ENCODE measurements at places on chromosomes 16 and 17.

GRCh38 chr16:54285414-54286089 is 1.0 kb downstream of the IRX3 start:
- no peak for DNase-seq

GRCh38 chr17:75245011-75245410 is 16.4 kb downstream of the GGA3 start:
- DNase-seq, result no peak

- DNase-seq, result peak; percentile 33
Measured at GRCh38 chr17:49968405-49969133, 421 bp upstream of the DLX4 start.

GRCh38 chr16:85002608-85003007 is 8.7 kb downstream of the ZDHHC7 start:
- DNase-seq, result no peak

- no peak for DNase-seq
Measured at GRCh38 chr16:77780378-77780837, 8.0 kb upstream of the VAT1L start.

GRCh38 chr17:60652454-60653247 is 25.0 kb upstream of the BCAS3 start:
- DNase-seq, result no peak

DNA sequence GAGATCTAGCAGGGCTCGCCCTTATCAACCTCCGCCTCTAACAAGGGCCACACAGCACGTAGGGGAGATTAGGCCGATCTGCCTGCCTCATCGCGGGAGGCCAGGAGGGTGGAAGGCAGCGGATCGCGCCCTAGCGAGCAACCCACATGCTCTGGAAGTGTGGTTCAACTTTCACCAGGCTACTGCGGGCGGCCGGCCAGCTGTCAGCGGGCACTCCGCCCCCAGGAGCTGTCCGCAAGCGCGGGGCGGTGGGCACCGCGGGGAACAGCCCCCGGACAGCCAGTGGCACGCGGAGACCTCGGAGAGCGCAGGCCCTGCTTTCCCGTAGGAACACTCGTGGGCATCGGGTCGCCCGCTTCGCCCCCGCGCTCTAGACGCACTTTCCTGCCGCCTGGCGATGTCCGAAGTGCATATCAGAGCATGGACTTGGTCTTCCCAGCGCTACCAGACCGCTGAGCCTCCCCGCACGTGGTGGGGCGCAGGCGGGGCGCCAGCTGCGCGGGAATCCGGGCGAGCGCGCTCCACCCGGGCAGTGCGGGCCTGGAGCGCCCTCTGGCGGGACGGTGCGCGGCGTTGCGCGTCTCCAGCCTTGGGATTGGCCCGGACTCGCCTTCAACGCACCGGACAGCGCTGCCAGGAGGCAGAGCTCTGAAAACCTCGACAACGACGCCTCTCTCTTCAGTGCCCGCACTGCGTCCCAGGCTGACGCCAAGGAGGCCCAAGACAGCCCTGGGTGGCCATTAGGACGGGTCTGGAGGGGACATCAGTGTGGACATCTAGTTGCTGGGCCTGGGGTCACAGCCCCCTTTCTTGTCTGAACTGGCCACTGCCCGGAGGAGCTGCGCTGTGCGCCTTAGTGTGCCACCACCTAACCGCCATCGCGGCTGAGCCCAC is 3.6 kb upstream of the ZNHIT3 start:
- peak; percentile 75 for DNase-seq

DNA sequence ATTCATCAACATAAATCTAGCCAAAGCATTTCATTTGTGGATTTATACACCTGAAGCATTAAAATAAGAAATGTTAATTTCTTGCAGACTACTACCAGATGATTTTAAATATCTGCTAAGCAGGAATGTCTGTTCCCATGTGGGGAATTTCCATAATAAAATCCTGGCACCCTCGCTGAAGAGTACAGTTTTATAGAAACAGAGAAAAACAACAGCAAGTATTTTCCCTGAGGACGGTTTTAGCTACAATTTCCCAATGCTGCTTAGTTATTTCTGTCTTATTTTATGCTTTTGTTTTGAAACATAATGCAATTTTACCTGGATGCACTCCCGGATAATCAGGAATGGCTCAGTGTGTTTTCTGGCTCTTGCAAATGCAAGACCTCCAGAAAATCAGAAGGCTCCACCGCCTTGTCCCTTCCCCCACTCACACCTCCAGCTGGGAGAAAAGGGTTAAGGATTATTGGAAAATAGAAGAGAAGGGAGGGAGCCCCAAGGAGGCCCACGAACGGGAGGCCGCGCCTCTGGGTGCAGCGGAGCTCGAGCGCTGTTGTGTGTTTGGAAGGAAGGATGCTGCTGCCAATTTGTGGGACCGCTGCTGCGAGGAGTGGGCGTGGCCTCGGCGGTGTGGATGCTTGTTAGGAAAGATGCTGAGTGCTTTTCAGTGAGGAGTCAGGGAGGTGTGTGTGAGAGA is at the start of gene CNTNAP4:
TSS of gene CNTNAP4 (plus strand) at position 657 of the 694 bp plus-strand sequence. CDS start 262 bp downstream, outside the sequence.
- no peak for DNase-seq

- no peak for DNase-seq
Measured at GRCh38 chr17:11909348-11909747, 87.9 kb downstream of the ZNF18 start.

DNA sequence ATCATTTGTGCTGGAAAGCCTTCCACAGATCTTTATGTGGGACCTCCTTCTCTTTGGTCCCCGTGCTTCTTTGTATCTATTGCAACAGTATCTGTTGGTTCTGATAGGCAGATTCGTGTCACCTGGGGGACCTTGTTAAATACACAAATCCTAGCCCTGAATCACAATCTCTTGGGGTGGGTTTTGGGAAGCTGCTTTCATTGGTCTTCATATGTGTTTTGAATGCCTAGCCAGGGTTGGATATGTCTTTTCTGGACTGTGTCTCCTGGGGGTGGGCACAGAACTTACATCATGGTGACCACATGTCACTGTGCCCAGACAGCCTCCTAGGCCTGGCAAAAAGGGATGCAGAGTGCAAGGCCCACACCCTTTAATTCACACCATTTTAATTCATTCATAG is 81.0 kb upstream of the HNF1B start:
- no peak for DNase-seq

DNA sequence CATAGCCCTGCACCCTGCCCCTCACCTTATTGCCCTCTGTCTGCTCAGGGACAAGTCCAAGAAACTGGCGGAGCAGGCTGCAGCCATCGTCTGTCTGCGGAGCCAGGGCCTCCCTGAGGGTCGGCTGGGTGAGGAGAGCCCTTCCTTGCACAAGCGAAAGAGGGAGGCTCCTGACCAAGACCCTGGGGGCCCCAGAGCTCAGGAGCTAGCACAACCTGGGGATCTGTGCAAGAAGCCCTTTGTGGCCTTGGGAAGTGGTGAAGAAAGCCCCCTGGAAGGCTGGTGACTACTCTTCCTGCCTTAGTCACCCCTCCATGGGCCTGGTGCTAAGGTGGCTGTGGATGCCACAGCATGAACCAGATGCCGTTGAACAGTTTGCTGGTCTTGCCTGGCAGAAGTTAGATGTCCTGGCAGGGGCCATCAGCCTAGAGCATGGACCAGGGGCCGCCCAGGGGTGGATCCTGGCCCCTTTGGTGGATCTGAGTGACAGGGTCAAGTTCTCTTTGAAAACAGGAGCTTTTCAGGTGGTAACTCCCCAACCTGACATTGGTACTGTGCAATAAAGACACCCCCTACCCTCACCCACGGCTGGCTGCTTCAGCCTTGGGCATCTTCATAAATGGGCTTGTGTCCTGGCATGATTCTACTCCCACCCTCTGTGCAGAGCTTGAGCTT is 6.3 kb upstream of the NFATC3 start:
- DNase-seq, result no peak

DNA sequence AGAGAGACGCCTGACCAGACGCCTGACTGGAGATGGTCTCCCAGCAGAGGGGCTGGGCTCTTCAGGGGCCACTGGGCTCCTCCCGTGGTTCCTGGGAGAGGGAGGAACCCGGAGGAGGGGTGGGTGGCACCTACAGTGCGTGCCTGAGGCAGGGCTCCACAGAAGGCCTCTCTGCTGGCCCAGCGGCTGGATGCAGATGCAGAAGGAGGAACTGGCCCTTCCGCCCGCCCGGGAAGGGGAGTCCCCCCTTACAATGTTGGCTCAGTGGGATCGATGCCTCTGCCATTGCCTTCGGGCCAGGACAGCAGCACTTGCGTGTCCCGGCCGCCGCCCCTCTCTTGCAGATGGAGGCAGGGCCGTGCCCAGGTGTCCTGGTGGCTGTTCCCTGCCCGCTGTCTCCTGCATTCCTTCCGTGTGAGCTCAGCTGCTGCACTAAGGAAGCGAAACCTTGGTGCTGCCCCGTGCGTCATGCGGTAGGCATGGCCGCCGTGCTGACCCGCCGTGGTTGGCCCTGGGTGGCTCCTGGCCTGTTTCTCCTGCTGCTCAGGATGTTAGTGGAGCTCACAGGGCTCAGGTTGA is 15.1 kb downstream of the BAIAP2 start:
- no peak for DNase-seq

- no peak for DNase-seq
Measured at GRCh38 chr16:55571191-55571897, 4.9 kb downstream of the CAPNS2 start.

DNA sequence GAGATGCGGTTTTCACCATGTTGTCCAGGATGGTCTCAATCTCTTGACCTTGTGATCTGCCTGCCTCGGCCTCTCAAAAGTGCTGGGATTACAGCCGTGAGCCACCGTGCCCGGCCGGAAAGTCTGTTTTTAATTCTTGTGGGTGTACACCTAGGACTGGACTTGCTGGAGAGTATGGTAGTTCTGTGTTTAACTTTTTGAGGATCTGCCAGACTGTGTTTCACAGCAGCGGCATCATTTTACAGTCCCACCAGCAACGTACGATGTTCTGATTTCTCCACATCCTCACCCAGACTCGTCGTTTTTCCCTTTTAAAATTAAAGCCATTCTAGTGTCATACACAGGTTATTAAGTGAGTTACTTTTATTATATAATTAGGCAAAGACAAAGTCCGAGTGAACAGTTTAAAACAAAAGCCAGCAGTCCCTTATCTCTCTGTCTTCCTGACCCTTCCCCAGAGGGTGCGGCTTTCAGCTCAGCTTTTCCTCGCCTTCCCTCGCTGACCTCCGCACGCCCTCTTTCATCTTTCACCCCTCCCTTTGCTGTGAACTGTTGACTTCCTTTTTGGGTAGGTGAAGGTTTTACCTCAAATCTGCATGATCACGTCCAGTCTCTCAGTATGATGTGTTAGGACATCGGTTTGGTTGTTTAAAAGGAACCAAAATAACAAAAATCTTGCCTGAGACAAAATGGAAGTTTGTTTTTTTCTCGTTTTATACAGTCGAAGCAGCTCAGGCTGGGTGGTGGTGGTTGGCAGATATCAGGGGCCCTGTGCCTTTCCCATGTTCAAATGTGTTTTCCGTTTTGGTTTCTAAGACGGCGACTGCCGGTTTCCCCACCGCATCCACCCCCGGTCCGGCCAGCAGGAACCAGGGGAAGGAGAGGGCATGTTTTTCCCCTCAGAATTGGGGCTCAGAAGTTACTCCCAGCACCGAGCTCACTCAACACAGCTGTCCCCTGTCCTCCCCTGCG is 18.0 kb downstream of the FAM234A start:
- DNase-seq, result no peak

- no peak for DNase-seq
Measured at GRCh38 chr17:71970312-71970711, 150.5 kb upstream of the SOX9 start.

DNA sequence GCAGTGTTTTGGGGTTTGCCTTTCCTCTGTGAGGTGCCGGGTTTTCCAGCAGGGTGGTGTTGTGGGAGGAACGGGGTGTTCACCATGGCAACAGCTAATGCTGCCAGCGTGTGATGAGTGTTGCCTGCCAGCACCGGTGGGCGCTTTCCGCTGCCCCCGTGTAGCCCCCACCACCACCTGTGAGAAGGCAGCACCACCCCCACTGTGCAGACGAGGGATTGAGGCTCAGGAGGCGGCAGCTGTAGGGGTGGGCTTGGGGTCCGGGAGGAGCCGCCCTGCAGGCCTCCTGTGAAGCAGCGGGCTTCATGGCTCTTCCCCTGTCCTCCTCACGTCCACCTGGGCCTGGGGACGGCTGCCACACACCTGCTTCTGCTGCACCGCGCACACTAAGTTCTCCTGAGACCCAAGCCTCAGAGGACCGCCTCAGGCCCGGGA is 5.2 kb downstream of the RAB40C start:
- no peak for DNase-seq
